ENCODE measurements at places on chromosomes 12 and 14. TPM values are rescaled to one million over a fixed set of nuclear protein-coding genes. Genes with fewer than 3 reads are reported as not detected.

STAB2 gene
- 0.12 TPM for total RNA-seq

RAB15 gene
- 17.6 TPM for total RNA-seq

DNA sequence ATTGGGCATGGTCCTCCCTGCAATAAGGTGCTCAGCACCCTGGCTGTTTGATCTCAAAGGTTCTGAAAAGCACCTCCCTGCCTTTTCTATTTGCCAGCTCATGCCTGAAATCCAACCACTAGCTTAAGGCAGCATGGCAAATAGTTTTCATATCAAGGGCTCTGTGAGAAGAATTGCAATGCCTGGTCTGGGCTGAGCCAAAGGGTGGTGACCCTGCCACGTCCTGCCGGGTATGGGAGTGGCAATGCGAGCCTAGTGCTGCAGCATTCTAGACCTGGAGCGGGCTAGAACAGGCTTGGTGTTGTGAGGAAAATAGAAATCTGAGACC, 2.3 kb upstream of the SCNN1A start:
- no peak for DNase-seq

GRCh38 chr12:2311020-2311778, 258.4 kb downstream of the CACNA1C start:
- DNase-seq, result no peak

DNA sequence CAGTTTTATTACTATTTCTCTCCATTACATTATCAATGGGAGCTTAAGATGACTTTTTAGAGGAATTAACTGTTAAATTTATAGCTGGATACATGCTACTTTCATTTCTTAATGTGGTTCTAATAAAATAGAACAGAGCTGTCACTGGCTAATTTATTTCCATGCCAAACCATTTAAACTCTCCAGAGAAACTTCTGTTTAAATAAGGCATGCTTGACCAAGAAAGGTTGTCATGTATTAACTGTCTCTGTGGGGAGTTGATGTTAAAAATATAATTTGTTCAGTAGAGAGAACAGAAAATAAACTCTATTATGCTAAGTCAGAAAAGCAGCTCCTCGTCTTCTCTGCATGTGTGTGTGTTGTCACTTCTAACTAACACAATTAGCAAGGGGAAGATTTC, 447.4 kb downstream of the SLC16A7 start:
- no peak for DNase-seq

- DNase-seq, result no peak
These were observed 63.6 kb upstream of the PWP1 start for GRCh38 chr12:107622001-107622400.

DNA sequence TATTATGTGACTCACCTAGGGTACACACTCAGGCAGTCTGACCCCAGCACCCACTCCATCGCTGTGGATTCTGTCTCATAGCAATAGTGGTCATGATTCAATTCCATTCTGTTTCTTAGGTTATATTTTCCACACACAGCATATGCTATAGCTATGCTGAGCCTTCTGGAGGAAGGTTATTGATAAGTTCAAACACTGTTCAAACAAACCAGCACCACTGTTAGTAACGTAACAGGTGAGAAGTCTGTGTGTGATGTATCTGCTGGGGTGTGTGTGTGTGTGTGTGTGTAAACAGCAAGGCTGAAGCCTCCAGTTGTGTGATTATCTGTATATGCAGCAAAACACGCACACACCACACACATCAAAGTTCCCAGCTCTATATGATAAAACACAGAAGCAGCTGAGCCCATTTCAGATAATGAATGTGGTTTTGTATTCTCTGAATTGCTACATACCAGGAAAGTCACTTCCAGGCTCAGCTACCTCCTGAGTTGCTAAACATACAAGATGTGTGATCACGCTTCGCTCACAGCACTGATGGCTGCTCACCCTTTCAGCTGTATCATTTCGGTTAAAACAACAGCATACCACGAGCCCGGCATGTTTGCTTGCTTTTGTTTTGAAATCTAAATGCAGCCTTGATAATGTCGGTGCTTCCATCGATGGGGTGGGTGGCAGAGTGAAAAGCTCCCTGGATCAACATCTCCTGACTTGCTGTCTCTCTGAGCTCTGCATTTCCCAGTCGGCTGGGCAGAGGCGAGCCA, 6.8 kb upstream of the SYNE3 start:
- DNase-seq, result no peak

- DNase-seq, result no peak
These were observed 160.6 kb downstream of the ZFP36L1 start for GRCh38 chr14:68632054-68632895.

DNA sequence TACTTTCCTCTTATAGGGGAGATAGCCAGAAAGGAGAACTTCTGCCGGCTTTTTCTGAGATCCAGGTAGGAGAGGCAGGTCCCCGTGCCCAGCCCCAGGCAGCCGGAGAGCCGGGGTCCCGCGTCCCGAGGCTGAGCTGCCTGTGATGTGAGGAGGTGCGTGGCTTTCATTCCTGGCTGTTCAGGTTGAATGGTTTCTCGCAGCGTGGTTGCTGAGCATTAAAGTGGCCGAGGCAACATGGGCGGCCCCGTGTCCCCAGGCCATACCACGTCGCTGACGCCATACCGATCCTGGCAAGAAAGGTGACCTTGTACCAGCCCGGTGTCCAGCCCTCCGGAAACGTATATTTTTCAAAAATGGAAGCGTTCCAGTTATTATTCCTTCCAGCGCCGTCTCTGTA, 116.7 kb upstream of the MYL2 start:
- DNase-seq, result no peak

- DNase-seq, result no peak
These were observed 95.1 kb downstream of the RPAP3 start for GRCh38 chr12:47610686-47611252.

DNA sequence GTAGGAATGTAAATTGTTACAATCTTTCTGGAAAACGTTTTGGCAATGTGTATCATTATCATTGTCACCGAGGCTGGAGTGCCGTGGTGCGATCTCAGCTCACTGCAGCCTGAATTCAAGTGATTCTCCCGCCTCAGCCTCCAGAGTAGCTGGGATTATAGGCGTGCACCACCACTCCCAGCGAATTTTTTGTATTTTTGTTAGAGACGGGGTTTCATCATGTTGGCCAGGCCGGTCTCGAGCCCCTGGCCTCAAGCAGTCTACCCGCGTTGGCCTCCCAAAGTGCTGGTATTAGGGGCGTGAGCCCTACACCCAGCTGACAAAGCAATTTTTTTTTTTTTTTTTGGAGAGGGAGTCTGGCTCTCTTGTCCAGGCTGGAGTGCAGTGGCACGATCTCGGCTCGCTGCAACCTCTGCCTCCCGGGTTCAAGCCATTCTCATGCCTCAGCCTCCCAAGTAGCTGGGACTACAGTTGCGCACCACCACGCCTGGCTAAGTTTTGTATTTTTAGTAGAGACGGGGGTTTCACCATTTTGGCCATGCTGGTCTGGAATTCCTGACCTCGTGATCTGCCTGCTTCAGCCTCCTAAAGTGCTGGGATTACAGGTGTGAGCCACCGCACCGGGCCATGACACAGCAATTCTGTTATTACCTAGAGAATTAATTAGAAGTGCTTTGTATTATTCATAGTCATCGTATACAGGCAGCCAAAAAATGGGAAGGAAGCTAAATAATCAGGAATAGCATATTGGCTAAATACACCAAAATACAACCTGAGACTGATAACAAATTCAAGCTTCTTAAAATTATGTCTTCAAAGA, 1.2 kb downstream of the ACTR6 start:
- DNase-seq, result no peak

All from glomerular endothelial cell (primary cell).